RPMI8226 (cell line): ENCODE measurements at places on chromosomes 7 and 10.

- DNase-seq = no peak
Measured at GRCh38 chr7:115133248-115133647, 211.4 kb downstream of the MDFIC start.

- peak; percentile 90 for DNase-seq
Measured at GRCh38 chr7:80637911-80638765, at the start of gene CD36. TSS of gene CD36 (plus strand) at chr7:80638642. CDS start at chr7:80646741, 8,099 bp downstream.

DNA sequence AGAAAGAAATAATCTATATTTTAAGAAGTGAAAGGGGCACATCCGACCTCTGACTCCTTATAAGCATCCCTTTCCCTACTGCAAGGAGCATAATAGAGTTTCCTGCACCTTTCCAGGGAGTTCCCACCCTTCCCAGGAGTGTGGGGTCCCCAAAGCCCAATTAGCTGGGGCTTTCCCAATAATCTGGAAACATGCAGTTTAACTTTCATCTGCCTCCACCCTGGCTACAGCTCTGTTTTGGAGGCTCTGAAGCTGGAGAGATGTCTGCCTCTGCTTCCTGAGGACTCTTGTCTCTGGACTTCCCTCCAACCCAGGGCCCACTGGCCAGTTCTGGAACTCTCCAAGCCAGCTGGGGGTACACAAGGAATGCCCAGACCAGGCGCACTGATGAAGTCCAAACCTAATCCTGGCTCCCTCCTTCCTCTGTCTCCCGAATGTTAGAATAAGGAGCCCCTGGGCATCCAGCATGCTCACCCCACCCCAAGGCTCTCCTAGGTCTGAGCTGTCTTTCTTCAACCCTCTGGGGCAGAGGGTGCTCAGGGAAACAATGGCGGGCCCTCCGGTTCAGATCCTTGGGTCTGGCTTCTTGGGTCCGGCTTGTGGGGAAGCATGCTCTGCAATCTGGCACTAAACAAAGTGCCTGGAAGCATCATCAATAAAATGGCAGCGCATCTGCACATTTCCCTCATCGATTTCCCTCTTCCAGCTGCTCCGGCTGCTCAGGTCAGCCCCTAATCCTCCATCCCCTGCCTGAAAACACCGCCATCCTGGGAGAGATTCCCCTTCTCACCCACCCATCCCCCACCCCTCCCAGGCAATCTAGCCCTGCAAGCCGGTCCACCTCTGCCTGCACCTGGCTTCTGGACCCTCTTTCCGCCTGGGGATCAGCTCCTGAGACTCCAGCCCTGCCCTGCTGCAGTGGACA is 13.3 kb downstream of the HOXA4 start:
- no peak for DNase-seq

- no peak for DNase-seq
Measured at GRCh38 chr7:37643876-37644275, 39.7 kb upstream of the GPR141 start.

DNA sequence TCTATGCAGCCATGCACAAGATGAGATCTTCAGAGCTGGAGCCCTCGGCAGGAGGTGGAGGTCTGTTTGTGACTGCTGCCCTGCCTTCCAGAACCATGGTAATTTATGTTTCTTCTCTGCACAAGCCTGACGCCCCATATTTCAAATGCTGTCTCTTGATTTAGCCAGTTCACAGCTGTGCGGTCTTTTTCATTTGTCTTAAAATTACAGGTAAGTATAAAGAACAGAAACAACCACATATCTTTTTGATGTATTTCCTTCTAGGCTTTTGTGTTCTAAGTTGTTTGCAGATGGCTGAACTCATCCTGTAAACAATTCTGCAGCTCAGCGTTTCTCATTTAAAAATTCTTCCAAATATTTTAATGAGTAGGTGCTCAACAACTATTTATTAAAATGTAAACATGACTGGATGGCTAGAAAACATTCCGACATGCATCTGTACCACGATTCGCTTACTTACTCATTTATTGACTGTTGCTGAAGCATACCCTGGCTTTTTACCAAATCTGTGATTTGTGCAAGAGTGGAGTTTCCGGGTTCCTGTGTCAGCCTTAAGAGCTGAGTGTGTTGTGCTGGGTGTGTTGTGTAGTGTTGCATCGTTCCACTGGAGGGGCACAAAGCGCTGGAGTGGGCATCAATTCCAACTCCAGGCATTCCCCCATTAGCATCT is 58.9 kb downstream of the PIP4K2A start:
- no peak for DNase-seq

DNA sequence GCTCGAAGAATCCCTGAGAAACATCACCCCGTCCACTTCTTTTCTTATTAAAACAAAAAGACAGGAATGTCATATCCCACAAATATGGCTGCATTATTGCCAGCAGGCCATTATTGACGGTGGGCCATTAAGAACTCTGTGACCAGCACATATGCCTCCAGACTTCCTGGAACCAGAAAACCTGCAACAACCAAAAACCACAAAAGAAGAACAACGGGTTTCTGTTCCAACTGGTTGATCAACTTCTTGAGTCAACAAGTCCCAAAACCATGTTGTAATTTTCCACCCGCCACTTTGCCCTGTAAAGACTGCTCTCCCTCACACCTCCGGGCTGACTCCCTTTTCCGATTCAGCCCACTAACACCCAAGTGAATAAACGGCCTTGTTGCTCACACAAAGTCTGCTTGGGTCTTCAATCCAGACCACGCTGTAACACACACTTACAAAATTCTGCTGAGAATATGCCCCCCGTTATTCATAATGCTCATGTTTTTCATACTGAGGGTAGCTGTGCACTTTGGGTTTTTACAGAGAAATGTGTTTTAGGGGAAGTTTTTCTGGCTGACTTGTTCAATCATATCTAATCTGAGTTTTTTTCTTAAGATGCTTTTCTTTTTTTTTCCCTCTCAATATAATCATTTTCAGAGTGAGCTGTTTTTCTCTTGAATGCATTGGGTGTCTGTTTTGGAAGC is 20.7 kb downstream of the ZNF107 start:
- no peak for DNase-seq

DNA sequence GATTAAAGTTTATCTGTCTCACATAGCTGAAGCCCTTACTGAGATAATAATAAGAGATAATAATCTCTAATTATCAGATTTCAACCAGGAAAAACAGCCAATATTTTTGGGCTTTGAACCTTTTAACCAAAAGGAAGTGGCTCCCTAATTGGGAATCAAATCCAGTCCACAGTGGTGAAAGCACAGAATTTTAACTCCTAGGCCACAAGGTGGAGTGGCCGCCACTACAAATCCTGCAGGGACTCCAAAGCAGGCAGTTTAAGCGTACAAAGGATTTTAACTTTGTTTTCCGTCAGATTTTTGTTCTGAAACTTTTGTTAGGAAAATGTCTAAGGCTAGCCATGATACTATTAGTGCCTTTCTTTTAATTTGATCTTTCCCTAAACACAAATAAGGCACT is 99.6 kb upstream of the CCNY start:
- no peak for DNase-seq
